ENCODE measurements at places on chromosomes 11 and 22.
A peak's percentile ranks its signal among the peaks of the same experiment; 100 is the strongest.

DNA sequence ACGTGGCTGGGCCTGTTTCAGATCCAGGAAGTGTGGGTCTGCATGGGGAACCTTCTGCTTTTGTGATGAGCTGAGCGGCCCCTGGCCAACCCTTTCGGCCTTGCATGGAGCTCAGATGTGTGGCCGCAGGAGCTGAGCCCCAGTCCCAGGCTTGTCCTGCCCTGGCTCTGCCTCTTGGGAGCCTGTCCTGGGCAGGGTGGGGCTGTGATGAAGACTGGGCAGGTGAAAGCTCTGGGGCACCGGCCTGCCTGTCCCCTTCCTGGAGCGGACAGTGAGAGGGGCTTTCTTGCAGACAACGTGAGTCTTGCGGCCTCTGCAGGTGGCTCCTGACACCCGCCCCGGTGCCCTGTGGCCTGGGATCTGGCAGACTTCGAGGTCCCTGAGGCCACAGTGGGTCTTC lies 1296.6 kb downstream of the BRD1 start:
- DNase-seq = no peak

GRCh38 chr22:50302041-50302541 lies 5.4 kb downstream of the PLXNB2 start:
- DNase-seq = no peak

DNA sequence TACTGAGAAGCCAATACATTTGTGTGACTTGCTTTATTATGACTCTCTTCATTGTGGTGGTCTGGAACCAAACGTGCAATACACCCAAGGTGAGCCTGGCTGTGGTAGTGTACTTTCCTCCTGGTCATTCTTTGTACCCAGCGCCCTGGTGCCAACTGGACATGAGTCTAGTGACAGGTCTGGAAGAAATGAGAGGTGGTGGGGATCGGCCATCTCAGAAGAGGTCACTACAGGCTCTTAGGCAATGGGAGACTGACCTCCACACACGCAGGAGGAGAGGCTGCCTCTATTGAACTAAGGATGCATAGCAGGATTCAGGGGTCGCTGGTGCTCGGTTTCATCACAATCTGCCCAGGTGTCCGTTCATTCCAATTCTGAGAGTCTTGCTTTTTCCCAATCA lies 56.4 kb upstream of the RTL6 start:
- DNase-seq = peak; percentile 20

- DNase-seq = no peak
These were observed 2.0 kb downstream of the SLC6A5 start for GRCh38 chr11:20601221-20601914.

DNA sequence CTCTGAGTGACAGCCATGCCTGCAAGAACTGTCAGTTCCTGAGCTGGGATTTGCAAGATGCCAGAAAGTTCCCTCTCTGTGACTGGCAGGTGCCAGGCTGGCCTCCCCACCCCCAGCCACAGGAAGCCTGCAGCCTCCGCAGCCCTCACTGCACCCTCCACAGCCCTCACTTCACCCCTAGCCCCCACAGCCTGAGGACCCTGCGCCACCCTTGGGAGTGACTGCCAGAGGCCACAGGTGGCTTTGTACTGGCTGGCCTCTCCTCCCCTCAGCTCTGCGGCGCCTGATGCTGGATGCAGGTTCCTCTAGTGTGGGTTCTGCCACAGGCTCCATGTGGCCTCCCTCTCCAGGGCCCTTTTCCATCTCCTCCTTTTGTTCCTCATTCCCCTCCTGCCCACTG lies 28.7 kb downstream of the MPPED1 start:
- no peak for DNase-seq
